Dermis microvascular lymphatic vessel endothelial cell (primary cell): ENCODE measurements at places on chromosomes 2 and 18.

GRCh38 chr2:205193836-205194228, 488.5 kb upstream of the NRP2 start:
- no peak for DNase-seq

- DNase-seq = peak; percentile 49
Observed at GRCh38 chr2:84302513-84303412, 156.3 kb downstream of the SUCLG1 start.

- DNase-seq = peak; percentile 72
Observed at GRCh38 chr2:105294844-105295481, 34.6 kb downstream of the TGFBRAP1 start.

GRCh38 chr2:180494286-180494685, 486.1 kb upstream of the UBE2E3 start:
- no peak for DNase-seq

DNA sequence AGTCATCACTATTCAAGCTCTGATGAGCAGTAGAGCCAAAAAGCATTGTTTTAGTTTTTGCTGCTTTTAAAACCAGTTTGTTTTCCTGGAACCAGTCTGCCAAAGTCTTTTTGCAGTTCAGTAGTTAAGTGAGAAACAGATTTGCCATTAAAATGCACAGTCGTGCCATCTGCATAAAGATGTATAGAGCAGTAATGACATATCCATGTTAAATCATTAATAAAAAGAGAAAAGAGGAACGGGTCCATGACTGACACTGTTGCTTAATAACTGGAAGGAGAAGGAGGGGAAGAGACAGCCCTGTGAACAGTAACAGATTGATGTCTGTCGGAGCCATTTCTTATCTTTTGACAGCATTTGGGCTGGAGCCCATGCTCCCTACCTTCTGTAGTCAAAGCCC, 704.6 kb downstream of the SATB2 start:
- DNase-seq = no peak

- DNase-seq = no peak
Observed at GRCh38 chr2:235756491-235756890, 262.6 kb downstream of the AGAP1 start.

DNA sequence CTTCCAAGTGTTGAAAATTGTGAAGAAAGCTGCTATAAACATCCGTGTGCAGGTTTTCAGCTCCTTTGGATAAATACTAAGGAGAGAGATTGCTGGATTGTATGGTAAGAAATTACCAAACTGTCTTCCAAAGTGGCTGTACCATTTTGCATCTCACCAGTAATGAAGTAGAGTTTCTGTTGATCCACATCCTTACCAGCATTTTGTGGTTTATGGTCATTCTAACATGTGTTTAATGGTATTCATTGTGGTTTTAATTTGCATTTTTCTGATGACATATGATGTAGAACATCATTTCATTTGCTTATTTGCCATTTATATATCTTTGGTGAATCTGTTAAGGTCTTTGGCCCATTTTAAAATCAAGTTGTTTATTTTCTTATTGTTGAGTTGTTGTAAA, 260.7 kb downstream of the SPAG16 start:
- no peak for DNase-seq

- DNase-seq = no peak
Observed at GRCh38 chr2:72969706-72970105, 52.4 kb downstream of the EMX1 start.

DNA sequence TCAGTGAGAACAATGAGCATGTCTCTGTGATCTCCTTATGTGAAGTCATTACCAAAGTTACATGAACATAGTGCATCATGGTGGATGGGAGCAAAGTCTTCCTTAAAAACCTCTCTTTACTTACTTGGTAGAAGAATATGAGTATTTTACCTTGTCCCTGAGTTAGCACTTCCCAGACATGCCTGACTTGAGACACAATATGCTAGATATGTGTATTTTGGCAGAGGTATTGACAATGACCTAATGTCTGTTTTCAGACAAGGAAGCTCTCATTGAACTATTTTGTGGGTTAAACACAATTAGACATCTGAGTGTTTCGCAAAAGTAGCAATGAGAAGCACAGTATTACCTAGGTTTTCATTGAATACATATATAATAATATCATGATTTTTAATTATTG, 99.1 kb upstream of the MC4R start:
- no peak for DNase-seq

DNA sequence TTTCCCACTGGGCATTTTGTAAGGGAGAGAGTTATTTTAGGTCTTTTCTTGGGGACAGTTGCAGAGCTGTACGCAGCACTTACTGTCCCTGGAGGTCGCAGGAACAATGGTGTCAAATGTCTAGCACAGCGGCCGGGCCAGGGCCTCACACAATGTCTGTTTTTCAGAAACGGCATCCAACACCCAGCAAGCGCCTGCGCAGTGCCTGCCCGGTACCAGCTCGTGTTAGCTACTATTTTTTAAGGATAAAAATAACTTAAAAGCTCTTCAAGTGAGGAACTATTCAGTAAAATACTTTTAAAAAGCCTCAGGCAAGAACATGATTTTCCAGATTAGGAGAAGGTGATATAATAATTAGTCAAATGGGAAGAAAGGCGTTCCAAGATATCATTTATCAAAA, 90.0 kb downstream of the MBP start:
- DNase-seq = no peak

GRCh38 chr2:28980368-28981015, 606 bp upstream of the TOGARAM2 start:
- no peak for DNase-seq

DNA sequence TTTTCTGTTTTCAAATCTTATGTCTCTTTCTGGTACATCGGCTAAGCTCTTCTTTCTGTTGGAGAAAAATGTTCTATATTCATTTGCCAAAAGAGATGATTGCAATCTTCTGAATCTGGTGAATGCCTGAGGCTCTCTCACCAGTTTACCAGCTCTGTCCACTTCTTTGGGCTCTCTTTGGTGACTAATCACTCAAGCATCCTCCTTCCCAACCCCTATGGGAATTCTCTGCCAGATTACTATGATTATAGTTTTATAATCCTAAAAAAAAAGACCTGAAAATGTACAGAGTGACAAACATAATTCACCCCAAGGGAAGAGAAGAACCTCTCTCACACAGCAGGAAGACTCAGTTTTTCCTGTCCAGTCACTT, 187.3 kb downstream of the CAMKMT start:
- DNase-seq = no peak

GRCh38 chr2:12884713-12885282, 168.1 kb downstream of the TRIB2 start:
- peak; percentile 56 for DNase-seq

DNA sequence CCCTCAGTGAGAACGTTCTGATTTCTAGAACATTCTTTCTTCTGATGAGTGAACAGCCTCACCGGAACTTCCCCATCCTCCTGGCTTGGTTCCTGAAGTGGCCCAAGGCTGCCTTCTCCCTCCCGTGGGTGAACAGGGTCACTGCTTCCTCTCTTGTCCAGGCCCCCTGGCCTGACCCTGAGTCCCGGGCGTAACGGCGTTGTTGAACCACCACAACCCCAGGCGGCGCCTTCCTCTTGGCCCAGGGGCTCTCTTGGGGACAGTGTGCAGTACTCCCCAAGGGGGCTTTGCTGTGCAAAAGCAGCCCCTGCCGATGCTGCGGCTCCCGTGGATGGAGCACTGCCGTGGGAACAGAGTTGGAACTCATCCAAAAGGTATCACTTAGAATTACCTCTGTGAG, 147.2 kb downstream of the TSN start:
- no peak for DNase-seq

- no peak for DNase-seq
Observed at GRCh38 chr18:56542476-56542875, 95.9 kb downstream of the TXNL1 start.

GRCh38 chr2:200306196-200306930, at the start of gene SPATS2L:
SPATS2L (plus strand) TSS chr2:200306693; CDS start chr2:200389245, 82,552 bp downstream.
- DNase-seq = peak; percentile 79

GRCh38 chr2:30454571-30454970, 7.5 kb downstream of the LCLAT1 start:
- no peak for DNase-seq

DNA sequence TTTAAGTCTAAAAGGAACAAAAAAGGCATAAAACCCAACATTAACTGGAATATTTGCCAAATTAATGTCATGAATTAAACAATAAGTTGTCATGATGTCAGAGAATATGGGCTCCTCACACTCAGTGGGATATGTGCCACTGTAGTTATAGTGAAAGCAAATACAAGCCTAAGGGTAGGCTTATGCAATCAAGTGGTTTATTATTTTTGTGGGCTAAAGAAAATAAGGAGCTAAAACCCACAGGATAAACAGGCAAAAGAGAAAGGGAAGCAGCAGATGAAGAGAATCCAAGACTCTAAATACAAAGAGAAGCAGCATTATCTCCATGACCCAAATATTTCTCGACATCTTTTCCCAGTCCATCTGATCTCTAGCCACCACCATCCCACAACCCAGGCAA, 17.5 kb downstream of the YWHAQ start:
- DNase-seq = no peak

GRCh38 chr2:220077488-220077887, 450.1 kb downstream of the SLC4A3 start:
- DNase-seq = no peak

- no peak for DNase-seq
Observed at GRCh38 chr2:138440759-138441158, 60.8 kb upstream of the SPOPL start.

DNA sequence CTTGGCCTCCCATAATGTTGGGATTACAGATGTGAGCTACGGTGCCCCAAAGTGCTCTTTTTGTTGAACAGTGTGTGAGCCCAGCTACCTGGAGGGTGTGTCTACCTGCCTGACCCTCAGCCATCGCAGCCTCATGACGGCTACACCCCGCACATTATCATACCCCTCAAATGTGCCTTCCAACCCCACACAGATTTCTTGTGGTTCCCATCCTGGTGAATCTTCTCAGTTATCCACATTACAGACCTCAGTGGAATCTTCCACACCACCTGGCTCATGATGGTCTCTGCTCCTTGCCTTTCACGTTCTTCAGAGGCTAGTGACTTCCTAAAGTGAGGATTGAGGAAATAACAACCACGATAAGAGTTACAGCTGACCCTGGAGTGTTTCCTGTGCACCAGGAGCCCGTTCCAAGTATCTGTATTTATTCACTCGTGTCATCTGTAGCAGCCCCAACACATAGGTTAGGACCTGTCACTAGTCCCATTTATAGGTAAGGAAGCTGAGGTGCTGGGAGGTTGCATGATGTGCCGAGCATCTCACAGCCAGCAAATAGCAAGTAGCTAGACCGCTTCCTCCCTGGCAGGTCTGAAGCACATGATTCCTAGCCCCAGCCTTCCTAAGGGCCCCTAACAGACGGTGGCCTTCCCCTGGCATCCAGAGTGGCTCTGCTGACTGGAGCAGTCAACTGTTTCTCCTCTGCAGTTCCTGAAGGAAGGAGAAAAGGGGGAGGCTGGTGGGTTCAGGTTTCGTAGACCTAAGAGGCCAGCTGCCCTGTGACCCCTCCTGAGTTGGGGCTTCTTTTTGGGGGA, 47.3 kb downstream of the TCF7L1 start:
- no peak for DNase-seq

- DNase-seq = no peak
Observed at GRCh38 chr2:11465110-11465484, 864 bp downstream of the E2F6 start.

- DNase-seq = peak; percentile 37
Observed at GRCh38 chr2:64203858-64204632, 59.8 kb upstream of the PELI1 start.

GRCh38 chr2:43292851-43293743, 66.7 kb upstream of the ZFP36L2 start:
- DNase-seq = no peak

GRCh38 chr2:74441690-74442482, at the start of gene RTKN:
RTKN (minus strand) TSS chr2:74441937; CDS start chr2:74441816, 121 bp downstream.
- no peak for DNase-seq

DNA sequence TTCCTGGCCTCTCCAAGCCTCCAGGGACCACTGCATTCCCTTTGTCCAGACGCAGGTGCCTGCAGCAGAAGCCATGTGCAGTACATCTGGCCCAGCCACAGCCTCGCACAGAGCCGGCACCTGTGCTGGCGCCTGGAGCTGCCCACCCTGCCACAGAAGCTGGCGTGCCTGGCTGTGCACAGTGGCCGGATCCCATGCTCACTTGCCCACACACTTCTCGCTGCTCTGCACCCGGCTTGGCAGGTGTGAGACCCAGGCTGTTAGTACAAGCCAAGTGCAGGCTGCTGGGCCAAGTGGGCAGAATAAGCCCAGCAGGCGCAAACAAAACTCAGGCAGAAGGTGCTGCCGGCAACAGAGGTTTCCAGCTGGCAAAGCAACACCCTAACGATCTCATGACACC, 124.5 kb upstream of the CCDC150 start:
- no peak for DNase-seq

DNA sequence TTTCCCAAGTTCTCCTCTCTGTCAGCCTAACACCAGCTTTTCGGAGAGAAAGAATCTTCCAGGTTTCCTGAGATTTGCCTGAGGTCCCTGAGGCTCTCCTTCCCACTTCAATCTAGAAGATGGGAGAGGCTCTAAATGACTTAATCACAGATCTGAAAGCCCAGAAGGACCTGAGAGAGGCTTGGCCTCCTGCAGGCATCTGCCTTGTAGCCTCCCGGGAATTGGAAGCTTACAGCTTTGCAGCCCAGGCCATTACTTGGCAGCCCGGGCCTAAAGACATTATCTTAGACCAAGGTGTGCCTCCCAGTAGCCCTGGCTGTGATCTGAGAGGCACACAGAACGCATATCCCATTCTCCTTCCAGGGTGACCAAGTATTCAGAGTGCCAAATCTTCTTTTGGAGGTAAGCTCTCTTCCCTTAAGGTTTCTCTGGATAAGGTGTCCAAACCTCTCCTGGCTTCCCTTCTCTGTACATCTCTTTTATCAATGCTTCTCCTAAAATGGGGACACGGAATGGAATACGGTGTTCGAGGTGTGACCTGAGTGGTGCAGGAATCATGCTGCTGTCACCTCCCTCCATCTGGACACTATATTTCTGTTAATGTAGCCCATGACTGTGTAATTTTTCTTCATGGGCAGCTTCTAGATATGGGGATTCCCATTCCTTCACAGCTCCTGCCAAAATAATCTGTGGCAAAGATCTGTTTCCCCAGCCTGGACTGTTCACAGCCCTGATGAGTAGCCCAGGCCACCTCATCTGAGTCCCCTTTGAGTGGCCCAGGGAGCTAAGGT, 16.0 kb downstream of the CTIF start:
- DNase-seq = no peak

DNA sequence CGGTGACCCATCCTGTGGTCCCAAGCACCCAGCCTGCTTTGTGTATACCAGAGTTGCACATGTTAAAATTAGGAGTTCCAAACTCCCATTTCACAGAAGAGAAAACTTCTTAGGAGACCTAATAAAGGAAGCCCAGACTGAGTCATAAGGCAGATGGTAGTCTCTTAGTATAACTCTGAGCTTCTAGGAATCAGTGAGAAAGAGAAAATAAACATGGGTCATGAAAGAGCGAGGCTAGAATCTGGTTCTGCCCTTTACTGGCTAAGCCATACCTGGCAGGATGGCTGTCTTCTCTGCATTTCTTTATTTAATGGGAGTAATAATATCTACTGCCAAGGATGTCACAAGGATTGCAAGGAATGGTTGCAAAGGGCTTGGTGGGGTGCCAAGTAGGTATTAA, 101.2 kb upstream of the TRIB2 start:
- no peak for DNase-seq

DNA sequence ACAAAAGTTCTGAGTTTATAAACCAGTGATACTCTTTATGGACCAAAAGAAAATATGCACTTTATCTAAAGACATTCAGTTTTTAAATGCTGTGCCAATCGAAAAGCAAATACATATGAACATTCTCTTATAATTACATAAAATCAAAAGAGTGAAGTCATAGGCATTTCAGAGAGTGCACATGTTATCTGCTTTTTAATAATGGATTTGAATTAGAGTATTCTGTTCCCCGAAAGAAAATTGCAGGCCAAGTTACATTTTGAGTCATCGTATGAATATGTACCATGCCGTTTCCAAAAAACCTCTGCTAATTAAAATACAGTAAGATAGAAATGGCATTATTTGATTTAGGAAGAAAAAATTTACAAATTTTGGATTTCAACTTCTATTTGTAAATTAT, 565.7 kb downstream of the ZEB2 start:
- DNase-seq = no peak
